ENCODE measurements at places on chromosomes 7 and 10. TPM values are rescaled to one million over a fixed set of nuclear protein-coding genes. Genes with fewer than 3 reads are reported as not detected.

The NPTX2 gene
- 3.1 TPM for total RNA-seq

The EPHB4 gene
- total RNA-seq: 27.0 TPM

The IDI2 gene
- total RNA-seq: 0.30 TPM

The HIPK2 gene
- 97.8 TPM for total RNA-seq

The ASAH2B gene
- total RNA-seq: 3.4 TPM

The ABCC2 gene
- 0.05 TPM for total RNA-seq

The SYT15B gene
- total RNA-seq: 0.62 TPM

The C7orf57 gene
- total RNA-seq: not detected

The TRIM24 gene
- total RNA-seq: 17.1 TPM

The GNA12 gene
- 40.8 TPM for total RNA-seq

The AMPH gene
- total RNA-seq: 2.4 TPM

The NOS3 gene
- total RNA-seq: 19.4 TPM

The CLDN3 gene
- total RNA-seq: not detected

The PGAM2 gene
- total RNA-seq: 1,123 TPM

The C1QL3 gene
- not detected for total RNA-seq

The UCN3 gene
- not detected for total RNA-seq

The AGR2 gene
- total RNA-seq: not detected

The CHN2 gene
- total RNA-seq: 20.2 TPM

The NUTM2E gene
- not detected for total RNA-seq

The HSPB1 gene
- total RNA-seq: 3,139 TPM

The LLCFC1 gene
- not detected for total RNA-seq

The STEAP1 gene
- total RNA-seq: 1.4 TPM

The TMEM130 gene
- total RNA-seq: not detected

The PROSER2 gene
- total RNA-seq: 1.2 TPM

The MACC1 gene
- total RNA-seq: 0.16 TPM

The OR13A1 gene
- total RNA-seq: not detected

The CHAT gene
- total RNA-seq: not detected

The ALOX5 gene
- 7.3 TPM for total RNA-seq

The HOXA7 gene
- total RNA-seq: not detected

The ITGA8 gene
- total RNA-seq: 1.7 TPM

The SOSTDC1 gene
- total RNA-seq: 1.0 TPM

The PPP1R3A gene
- total RNA-seq: 121 TPM
